Activated CD8-positive, alpha-beta memory T cell treated with anti-CD3 and anti-CD28 coated beads for 1 hour (primary cell): ENCODE measurements at places on chromosomes 6 and 20.

DNA sequence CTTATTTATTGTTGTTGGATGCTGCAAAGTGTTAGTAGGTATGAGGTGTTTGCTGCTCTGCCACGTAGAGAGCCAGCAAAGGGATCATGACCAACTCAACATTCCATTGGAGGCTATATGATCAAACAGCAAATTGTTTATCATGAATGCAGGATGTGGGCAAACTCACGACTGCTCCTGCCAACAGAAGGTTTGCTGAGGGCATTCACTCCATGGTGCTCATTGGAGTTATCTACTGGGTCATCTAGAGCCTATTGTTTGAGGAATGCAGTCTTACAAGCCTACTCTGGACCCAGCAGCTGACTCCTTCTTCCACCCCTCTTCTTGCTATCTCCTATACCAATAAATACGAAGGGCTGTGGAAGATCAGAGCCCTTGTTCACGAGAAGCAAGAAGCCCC, 12.1 kb downstream of the MICB start:
- no peak for DNase-seq

- no peak for DNase-seq
Observed at GRCh38 chr20:9978397-9979004, 56.3 kb upstream of the ANKEF1 start.

GRCh38 chr6:6826961-6827360, 238.4 kb downstream of the LY86 start:
- DNase-seq = no peak

GRCh38 chr6:135811170-135811569, 40.3 kb upstream of the PDE7B start:
- DNase-seq = no peak

- DNase-seq = no peak
Observed at GRCh38 chr20:3896853-3897583, 7.8 kb downstream of the PANK2 start.

DNA sequence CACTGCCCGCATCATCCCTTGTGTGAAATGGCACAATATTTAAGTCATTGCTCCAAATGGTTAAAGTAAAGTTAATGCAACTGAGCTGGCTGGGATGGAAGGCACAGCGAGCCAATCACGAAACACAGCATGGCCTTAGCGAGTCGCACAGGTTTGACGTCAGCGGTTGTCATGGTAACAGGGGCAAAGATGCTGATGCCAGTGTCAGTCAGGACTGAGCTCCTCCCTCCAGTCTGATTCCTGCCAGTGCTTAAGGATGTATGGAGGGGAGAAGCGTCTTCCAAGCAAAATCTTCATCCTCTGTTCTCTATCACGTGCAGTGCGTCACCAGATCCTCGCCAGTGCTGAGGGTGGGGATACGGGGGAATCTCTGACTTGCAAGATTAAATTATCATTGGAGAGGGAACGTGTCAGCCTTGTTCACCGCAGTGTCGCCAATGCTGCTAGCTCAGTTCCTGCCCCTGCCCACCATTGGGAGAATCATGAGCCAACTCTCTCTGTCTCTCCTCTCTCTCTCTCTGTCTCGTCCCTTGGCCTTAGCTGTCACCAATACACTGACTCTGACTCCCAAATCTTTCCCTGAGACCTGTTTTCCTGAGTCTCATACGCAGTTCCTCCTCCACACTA, 24.5 kb downstream of the TSPYL4 start:
- DNase-seq = no peak

DNA sequence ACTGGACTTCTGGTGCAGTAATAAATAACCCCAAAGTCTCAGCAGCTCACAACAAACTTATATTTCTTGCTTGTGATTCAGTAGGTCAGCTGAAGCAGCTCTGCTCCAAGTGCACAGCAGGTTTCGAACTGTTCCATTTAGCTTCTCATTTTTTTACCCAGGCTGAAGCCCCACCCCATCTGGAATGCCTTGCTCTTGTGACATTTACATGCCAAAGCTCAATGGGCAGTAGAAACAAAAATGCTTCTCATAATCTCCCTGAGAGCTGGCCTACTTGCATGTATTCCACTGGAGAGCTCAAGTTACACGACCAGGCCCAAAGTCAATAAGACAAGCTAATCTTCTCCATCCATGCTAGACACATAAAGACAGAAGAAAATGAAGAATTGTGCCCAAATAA, 165.2 kb downstream of the HAO1 start:
- DNase-seq = no peak

DNA sequence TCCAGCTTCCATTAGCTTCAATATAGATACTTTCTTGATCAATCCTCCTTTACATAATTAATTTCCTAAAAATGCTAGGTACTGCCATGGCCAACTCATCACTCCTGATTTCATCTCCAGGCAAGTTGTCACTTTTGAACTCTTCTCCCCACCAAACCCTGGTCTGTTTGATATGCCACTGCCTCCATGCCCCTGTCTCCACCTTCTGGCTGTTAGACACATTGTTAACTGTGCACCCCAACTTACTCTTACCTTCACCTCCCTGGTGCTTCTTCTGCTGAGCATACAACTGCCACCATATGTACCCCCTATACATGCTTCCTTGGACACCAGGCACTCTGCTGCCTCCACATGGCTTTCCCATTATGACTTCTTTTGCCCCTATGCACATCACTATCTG, 21.9 kb upstream of the AIG1 start:
- no peak for DNase-seq

- no peak for DNase-seq
Observed at GRCh38 chr6:91600561-91600960, 1013.7 kb upstream of the MAP3K7 start.

- no peak for DNase-seq
Observed at GRCh38 chr6:50720623-50721022, 7.3 kb downstream of the TFAP2D start.

GRCh38 chr6:53327017-53327395, 21.7 kb downstream of the ELOVL5 start:
- DNase-seq = no peak

DNA sequence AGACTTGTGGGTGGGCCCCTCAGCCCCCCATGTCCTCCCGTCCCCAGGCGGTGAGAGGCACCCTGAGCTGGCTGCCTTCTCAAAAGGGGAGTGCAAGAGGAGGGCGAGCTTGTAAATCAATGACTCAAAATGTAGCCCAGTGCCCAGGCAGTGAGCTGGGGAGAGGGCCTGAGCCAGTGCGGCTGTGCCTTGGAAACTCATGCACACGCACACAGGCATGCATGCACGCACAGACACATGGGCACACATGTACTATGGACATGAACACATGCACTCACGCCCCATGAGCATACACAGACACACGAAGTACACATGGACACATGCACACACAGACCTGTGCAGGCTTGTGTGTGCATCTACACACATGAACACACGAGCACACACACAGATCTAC, 133.5 kb downstream of the TAF4 start:
- no peak for DNase-seq
